ENCODE measurements at places on chromosomes 4 and X.

DNA sequence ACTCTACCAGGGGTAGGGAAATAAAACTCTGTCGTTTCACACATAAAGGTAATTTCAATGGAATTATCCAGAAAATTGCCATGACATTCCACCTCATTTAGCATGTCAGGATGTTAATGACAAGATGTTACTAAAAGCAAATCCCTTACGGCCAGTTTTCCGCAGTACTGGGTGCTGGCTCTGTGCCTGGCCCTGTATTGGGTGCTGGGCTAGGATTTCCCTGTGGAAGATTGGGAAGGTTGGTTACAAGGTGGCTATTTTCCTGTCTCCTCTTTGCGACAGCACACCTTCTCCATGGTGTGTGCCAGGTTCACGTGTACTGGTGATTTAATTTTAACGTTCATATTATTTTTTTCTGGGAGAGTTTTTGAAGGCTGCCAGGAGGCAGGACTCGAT, 13.1 kb downstream of the KLKB1 start:
- no peak for DNase-seq

DNA sequence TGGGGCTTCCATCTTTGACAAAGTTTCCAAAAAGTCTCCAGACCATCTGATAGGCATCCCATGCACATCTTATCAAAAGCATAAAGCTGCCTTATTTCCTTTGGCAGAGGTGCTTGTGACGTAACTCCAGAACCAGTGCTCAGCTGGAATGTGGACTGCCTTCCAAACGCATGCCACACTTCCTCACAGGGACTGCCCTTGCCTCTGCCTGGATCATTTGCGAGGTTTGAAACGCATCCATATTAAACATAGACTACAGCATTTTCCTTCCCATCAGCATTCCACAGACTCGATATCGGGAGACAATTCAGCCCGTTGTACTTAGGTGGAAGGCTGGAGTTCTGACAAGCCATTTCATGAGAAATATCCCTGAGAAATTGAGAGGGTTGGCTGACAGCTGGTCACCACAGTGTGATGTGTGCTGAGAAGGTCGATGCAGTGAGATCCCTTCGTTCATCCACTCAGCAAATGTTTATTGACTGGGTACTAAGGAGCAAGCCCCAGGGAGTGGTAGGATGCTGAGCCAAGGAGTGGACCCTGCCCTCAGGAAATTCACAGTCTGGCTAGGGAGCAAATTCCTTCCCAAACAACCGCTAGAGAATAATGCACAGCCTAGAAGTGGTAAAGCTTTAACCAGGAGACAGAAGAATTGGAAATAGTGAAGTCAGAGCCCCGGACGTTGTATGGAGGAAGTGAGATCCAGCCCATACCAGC, 376.0 kb downstream of the BCOR start:
- no peak for DNase-seq

- DNase-seq, result no peak
Measured at GRCh38 chrX:132365490-132365889, 123.3 kb downstream of the MBNL3 start.

GRCh38 chrX:105876658-105877057, 54.3 kb downstream of the NRK start:
- no peak for DNase-seq

- DNase-seq, result no peak
Measured at GRCh38 chrX:49147936-49148335, 14.6 kb upstream of the MAGIX start.

DNA sequence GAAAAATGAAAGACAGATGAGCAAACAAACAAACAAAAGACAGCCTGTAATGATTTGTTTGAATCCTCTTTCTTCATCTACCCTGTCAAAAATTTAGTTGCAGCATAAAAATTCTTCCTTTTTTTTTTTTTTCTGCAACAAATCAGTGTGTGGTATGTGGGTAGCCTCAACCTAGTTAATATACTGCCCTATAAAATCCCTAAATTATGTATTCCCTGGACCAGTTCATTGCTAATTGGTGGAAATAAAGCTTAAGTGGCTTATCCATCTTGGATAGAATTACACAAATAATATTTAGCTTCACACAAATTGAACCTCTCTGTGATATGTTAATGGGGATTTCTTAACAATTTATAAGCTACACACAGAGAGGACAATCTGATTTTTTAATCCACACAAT, 208.4 kb downstream of the NDST4 start:
- no peak for DNase-seq

DNA sequence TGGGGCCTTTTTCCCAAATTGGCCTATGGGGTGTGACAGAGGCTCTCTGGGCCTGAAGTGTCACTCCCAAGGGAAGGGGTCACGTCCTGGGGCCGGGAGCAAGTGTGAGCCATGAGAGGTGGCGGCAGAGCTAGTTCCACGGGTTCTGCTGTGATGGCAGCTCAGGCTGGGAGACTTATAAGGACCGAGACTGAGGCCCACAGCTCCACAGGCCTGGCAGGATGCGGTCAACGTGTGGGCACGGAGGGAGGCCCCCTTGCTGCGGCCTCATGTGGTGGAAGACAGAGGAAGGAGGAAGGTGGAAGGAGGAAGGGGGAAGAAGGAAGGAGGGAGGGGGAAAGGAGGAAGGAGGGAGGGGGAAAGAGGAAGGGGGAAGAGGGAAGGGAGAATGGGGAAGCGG, 7.2 kb upstream of the CPLX1 start:
- DNase-seq, result no peak

DNA sequence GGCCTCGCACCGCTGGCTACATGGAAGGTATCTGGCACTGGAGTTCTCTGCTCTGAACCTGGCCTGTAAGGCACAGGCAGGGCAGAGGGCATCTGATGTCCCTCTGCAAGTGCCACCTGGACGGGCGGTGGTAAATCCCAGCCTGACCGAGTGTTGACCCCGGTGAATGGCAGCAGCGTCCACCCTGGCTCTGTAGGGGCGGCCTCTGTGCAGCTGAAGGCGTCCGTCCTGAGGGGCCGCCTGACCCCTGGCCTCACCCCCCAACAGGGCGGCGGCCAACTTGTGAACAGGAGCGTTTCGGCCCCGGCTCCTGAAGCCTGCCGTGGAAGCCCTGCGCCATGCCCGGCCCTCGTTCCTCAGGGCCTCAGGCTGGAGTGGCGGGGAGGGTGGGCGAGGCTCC, 51.4 kb downstream of the CPZ start:
- DNase-seq, result no peak

- no peak for DNase-seq
Measured at GRCh38 chr4:41514169-41514568, 23.8 kb upstream of the LIMCH1 start.

DNA sequence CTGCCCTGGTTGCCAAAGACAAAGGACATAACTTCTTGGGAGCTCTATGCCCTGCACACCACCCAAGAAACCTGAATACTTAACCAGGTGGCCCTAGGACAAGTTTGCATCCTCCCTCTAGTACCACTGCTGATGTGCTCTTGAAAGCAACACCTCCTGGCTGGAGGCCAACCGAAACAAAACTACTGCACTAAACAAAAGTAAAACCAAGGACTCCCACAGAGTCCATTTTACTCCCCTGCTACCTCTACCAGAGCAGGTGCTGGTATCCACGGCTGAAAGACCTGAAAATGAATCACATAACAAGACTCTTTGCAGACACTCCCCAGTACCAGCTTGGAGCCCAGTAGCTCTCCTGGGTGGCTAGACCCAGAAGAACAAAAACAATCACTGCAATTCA, 941.8 kb downstream of the RAPGEF2 start:
- no peak for DNase-seq

DNA sequence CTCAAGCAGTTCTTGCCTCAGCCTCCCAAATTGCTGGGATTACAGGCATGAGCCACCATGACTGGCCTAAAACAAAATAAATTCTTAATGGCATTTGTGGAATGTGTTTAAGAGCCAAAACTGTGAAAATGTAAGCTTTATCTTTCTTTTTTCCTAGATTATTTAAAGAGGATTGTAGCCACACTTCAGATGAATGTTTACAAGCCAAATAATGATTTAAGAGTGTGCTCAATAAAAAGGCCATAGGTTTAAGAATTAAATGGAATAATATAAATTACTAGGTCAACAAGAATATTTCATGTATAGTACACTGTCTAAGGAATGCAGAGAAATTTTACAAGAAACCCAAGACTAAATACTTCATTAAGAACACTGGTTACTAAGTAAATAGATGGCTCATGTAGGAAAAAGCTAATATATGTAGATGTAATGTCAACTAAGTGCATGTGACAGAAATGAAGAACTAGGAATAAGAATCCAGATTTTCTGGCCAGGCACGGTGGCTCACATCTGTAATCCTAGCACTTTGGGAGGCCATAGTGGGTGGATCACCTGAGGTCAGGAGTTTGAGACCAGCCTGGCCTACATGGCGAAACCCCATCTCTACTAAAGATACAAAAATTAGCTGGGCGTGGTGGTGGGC, 21.3 kb upstream of the UGDH start:
- DNase-seq, result no peak

DNA sequence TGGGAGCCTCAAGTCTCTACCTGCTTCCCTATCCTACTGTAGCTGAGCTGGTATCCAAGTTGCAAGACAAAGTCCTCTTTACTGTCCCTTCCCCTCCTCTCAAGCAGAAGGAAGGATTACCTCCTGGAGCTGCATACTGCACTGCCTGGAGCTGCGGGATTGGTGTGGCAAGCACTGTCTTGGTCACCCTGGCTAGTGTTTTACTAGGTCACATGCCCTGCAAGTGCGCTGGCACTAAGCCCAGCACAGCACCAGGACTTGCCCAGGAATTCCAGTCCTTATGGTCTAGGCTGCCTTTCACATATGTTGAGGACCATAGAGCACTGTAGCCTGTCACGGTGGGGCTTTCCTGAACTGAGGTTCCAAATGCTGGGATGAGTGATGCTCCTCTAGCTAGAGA, 227.3 kb upstream of the ZC4H2 start:
- no peak for DNase-seq

DNA sequence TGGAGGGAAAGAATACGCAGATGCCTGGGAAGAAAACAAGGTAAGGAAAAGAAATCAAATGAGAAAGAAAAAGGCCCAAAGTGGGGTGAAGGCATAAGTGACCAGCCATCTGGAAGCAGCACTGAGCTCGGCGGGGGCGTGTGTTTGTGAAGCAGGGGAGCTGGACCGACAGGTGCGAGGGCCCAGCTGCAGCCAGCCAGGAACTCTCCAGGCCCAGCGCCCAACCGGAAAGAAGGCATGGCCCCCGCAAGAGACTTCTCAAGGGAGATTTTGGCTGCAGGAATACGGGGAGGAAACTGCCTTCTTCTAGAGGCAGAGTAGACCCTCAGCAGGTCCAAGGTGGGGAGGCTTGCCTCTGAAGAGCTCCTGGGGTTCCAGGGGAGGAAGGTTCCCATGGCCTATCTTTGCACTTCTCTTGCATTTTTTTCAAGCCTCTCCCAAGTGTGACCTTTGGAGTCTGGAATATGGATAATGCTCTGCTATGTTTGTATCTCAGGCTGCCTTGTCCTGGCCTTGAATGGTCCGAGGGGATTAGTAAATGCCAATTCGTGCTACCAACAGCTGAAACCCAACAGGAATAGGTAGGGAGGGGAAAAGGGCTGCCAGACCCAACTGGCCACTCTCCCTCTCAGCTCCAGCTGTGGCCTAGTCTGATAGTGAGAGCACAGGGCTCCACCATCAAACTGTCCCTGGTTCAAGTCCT, 10.8 kb upstream of the CITED1 start:
- DNase-seq, result no peak

GRCh38 chr4:21593671-21594001, 354.9 kb downstream of the KCNIP4 start:
- DNase-seq, result no peak

- no peak for DNase-seq
Measured at GRCh38 chrX:39614680-39614998, 483.1 kb downstream of the BCOR start.

GRCh38 chr4:173782660-173783059, 252.6 kb upstream of the HAND2 start:
- no peak for DNase-seq

- DNase-seq, result no peak
Measured at GRCh38 chr4:125986307-125986706, 671.6 kb downstream of the FAT4 start.

DNA sequence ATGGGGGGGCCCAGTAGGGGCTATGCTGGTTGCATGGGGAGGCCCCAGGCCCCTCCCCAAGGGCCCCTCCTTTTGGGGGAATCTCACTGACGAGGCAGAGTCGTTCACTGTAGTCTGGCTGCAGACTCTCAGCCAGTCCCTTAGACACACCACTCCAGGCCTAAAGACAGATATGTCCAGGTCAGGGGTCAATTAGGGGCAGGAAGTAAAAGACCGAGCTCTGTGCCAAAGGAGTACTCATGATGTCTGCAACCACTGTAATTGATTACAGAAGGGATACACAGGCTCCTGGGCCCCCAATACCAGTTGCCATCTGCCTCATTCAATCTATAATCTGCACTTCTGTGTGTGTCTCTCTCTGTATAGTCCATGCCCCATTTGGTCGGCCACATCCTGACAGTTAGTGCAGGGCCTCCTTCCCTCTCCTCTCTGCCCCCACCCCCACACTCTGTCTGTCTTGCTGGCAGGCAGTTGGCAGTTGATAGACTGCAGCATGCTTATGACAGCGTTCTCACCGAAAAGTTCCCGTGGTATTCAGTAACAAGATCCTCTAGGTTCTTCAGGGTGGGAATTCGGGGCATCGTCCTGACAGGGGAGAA, 1.3 kb upstream of the CXorf65 start:
- no peak for DNase-seq

DNA sequence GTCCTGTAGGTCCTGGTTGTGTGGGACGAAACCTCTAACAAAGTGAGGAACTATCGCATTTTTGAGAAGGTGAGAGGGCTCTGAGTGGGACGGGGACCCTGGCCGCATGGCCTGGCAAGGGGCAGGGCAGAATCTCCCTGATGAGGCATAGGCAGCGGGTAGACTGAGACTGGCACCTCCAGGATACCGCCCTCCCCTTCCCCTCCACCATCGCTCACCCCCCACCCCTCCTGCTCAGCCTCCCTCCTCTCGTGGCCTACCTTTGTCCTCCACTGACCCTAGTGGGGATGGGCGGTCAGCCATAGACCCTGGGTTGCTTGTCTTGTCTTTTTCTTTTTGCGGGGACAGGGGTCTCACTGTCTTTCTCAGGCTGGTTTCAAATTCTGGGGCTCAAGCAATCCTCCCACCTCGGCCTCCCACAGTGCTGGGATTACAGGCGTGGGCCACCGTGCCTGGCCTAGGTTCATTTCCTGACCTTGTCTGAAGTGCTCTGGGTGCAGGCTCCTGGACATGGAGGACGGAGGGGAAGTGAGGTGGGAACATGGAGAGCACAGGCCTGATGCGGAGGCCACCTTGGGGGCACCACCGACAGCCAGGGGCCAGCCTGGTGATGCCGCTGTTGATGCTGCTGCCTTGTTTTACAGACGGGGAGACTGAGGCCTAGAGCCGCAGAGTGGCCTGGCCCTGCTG, 10.5 kb upstream of the ADD1 start:
- no peak for DNase-seq

DNA sequence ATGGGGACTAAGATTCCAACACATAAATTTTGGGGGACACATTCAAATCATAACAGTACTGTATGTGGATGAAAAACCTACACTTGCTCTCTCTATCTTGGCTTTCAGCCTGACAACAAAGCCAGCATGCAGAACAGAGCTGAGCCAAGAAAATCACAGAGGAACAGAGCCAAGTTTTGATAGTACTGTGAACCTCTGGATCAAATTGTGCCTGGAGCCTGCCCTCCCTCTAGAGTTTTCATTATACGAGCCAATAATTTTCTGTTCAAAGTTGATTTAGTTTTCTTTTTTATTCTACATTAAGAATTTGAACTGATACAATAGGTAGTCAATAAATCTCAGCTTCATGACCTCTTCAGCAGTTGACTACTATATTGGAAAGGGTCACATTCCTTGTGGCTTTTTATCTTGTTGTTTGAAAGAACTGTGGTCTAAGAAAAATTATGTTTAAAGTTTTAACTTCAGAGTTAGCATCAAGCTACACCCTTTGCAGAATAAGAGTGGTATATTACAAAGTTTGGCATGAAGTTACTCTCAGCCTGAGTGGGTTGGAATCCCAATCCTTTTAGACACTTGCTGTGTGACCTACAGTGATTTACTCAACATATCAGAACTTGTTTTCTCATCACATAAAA, 31.1 kb downstream of the GRID2 start:
- DNase-seq, result peak; percentile 17
